K562 (cell line): ENCODE measurements at places on chromosomes 4 and X. TPM values are rescaled to one million over a fixed set of nuclear protein-coding genes. Genes with fewer than 3 reads are reported as not detected.

GRCh38 chrX:150926304-150926703, 27.8 kb upstream of the CD99L2 start:
- H3K4me1 ChIP-seq: no peaks in the 10 kb centered on the region; the same call in 1 of the 2 replicates
- H3K27ac ChIP-seq: no peak overlapping the region
- no peak for DNase-seq
- H3K36me3 ChIP-seq: no peaks in the 10 kb centered on the region

DNA sequence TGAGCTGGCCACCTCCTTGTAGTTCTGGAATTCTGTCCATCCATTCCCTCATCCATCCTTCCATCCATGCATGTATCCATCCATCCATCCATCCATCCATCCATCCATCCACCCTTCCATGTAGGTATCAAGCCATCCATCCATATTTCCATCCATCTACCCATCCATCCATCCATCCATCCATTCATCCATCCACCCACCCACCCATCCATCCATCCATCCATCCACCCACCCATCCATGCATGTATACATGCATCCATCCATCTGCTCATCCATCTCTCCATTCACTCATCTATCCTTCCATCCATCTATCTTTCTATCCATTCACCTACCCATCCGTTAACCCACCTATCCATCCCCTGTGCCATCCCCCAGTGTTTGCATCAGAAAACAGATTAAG, 153.6 kb upstream of the STX18 start:
- H3K4me1 ChIP-seq: no peaks in the 10 kb centered on the region
- no peak for DNase-seq
- no peaks in the 10 kb centered on the region for H3K36me3 ChIP-seq
- H3K4me3 ChIP-seq: no peak overlapping the region
- no peak overlapping the region for H3K27ac ChIP-seq
- peaks cover 20% of the 10 kb centered on the region for H3K27me3 ChIP-seq

DNA sequence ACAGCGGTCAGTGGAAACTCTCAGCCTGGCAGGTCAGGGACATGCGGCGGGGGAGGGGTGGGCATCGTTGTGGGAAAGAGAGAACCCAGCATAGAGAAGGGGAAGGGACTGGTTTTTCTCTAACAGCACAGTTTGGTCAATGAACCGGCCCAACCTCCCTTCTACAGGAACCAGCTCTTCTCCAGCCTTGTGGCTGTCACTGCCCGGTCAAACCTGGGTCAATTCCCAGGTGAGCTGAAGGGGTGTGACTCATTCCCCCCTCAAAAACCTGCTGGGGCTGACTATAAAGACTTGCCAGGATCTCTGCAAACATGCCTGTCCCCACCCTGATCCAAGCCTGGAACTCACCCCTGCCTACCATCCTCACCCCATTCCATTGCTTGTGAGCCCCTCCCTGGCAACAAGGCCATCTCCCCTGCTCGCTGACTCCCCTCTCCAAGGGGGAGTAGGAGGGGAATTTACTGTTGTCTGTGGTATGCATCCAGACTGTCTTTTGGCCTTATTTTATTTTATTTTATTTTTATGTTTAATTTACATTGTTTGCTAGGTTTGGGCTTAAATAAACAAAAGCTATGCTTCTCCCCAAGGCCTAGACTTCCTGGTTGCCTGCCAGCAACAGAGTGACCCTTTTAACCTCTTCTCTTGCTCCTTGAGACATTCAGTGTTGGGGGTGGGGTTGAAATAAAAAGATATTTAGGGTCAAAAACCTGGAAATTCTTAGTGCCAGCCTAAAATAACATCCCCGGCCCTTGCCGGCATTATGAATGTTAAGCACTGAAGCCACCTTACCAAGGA, 49.6 kb downstream of the TSC22D3 start:
- no peaks in the 10 kb centered on the region for H3K27me3 ChIP-seq
- no peak overlapping the region for H3K27ac ChIP-seq
- H3K4me3 ChIP-seq: no peak overlapping the region
- H3K4me1 ChIP-seq: peaks cover 44% of the 10 kb centered on the region

- H3K27me3 ChIP-seq: peaks cover 10% of the 10 kb centered on the region; the same call in 2 of the 3 replicates
- H3K36me3 ChIP-seq: no peaks in the 10 kb centered on the region
- H3K4me1 ChIP-seq: peaks cover 13% of the 10 kb centered on the region
- no peak overlapping the region for H3K4me3 ChIP-seq
- no peak for DNase-seq
Measured at GRCh38 chr4:48015216-48015615, 1.3 kb downstream of the CNGA1 start.

DNA sequence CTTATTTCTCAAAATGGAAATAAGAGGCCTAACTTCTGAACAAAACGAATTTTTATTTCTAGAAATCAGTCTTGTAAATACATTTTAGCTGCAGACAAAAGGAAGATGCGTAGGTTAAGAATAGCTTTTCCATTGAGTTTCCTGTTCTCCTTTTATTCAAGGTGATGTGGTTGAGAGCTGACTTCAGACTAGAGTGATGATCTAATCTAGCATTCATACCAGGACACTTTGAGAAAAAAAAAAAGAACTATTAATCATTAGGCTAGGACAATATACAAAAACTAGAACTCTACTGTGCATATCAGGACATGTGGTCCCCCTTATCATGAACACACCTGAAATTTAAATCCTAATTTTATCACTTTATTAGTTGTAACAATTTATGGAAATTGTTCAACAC, 884.5 kb upstream of the EPHA5 start:
- H3K27ac ChIP-seq: no peak overlapping the region
- no peaks in the 10 kb centered on the region for H3K36me3 ChIP-seq
- H3K4me1 ChIP-seq: no peaks in the 10 kb centered on the region
- no peaks in the 10 kb centered on the region for H3K27me3 ChIP-seq
- DNase-seq: no peak
- H3K4me3 ChIP-seq: no peak overlapping the region

DNA sequence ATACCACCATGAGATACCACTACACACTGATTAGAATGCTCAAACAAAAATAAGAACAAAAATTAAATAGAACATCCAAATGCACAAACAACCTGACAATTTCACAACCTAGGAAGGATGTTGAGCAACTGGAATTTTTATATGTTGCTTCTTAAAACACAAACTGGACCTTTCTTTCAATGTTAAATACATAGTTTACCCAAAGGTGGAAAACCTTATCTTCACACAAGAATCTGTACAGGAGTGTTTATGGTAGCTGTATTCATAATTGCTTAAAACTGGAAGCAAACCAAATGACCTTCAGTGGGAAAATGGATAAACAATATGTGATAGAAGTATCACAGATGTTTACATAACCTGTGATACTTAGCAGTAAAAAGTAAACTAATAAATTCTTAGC, 573.8 kb downstream of the MAGEB5 start:
- H3K27ac ChIP-seq: no peak overlapping the region
- H3K4me1 ChIP-seq: no peaks in the 10 kb centered on the region
- no peaks in the 10 kb centered on the region for H3K36me3 ChIP-seq
- DNase-seq: no peak
- no peaks in the 10 kb centered on the region for H3K27me3 ChIP-seq

- H3K4me3 ChIP-seq: no peak overlapping the region
- DNase-seq: no peak
- no peaks in the 10 kb centered on the region for H3K4me1 ChIP-seq
- H3K36me3 ChIP-seq: no peaks in the 10 kb centered on the region
- no peaks in the 10 kb centered on the region for H3K27me3 ChIP-seq
Measured at GRCh38 chr4:14602206-14602605, 400.1 kb upstream of the CPEB2 start.

DNA sequence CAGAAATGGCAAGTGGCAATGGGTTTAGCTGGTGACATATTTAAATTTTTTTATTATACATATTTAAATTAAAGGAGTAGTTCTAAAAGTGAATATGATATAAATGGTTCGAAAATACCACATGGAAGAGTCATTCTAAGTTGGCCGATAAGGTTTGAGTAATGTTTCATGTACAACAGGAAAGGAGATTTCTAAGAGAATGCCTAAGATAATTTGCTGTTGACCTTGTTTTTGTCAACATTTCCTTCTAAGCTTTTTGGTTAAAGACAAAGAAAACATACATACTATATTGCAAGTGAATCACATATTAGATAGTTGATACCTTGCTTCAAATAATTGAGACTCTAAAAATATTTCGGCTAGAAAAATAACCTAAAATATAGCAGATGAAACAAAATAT, 526.6 kb upstream of the SLIT2 start:
- no peak overlapping the region for H3K4me3 ChIP-seq
- H3K27me3 ChIP-seq: no peaks in the 10 kb centered on the region
- no peak for DNase-seq
- H3K36me3 ChIP-seq: no peaks in the 10 kb centered on the region
- H3K4me1 ChIP-seq: no peaks in the 10 kb centered on the region

- no peak for DNase-seq
- no peak overlapping the region for H3K4me3 ChIP-seq
- peaks cover 4% of the 10 kb centered on the region; the same call in 1 of the 2 replicates for H3K27me3 ChIP-seq
- no peak overlapping the region for H3K27ac ChIP-seq
- H3K36me3 ChIP-seq: no peaks in the 10 kb centered on the region
- H3K4me1 ChIP-seq: no peaks in the 10 kb centered on the region
Measured at GRCh38 chr4:15799701-15800100, 21.6 kb downstream of the CD38 start.

DNA sequence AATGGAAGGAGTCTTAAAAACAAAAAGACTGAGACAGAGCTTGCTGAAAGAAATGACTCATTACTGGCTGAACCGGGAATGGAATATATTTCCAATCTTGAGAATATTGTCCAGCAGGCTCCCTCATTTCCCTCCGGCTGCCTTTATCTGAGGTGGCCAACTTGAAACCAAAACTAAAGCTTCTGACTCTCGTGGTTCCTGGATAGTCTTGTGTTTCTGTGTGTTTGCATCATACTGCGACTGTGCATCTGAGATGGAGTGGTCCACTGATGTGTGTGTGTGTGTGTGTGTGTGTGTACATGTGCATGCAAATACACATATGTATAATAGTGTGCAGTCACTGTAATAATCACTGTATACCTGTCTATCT, 145.6 kb upstream of the SCML1 start:
- H3K4me1 ChIP-seq: no peaks in the 10 kb centered on the region
- H3K4me3 ChIP-seq: no peak overlapping the region
- H3K27me3 ChIP-seq: no peaks in the 10 kb centered on the region
- H3K27ac ChIP-seq: no peak overlapping the region

- no peaks in the 10 kb centered on the region for H3K27me3 ChIP-seq
- no peaks in the 10 kb centered on the region for H3K4me1 ChIP-seq
- H3K4me3 ChIP-seq: no peak overlapping the region
- H3K27ac ChIP-seq: no peak overlapping the region
- H3K36me3 ChIP-seq: no peaks in the 10 kb centered on the region
Measured at GRCh38 chr4:144347121-144347520, 206.6 kb upstream of the GYPA start.

- H3K27ac ChIP-seq: no peak overlapping the region
- no peaks in the 10 kb centered on the region for H3K4me1 ChIP-seq
- no peaks in the 10 kb centered on the region for H3K36me3 ChIP-seq
- H3K4me3 ChIP-seq: no peak overlapping the region
- no peak for DNase-seq
- H3K27me3 ChIP-seq: no peaks in the 10 kb centered on the region
Measured at GRCh38 chrX:110965409-110966090, 130.4 kb upstream of the PAK3 start.

DNA sequence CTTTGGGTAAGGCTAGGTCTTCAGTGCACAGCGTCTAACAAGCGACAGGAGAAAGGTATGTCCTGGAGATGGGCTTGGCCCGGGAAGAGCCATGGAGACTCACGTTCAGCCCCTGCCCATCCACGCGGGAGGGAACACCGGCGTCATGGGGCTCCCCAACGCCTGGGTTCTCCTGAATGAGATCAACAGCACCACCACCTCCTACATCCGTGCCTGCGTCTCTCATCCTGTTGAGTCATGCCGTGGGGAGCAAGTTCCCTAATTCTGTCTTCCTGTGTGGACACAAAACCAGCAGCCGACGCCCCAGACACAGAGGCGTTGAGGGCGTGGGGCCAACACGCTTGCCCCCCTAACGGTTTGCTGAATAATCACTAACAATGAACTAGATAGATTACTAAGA, 20.1 kb upstream of the IL3RA start:
- H3K4me1 ChIP-seq: no peaks in the 10 kb centered on the region
- H3K4me3 ChIP-seq: no peak overlapping the region
- no peak overlapping the region for H3K27ac ChIP-seq
- DNase-seq: no peak
- H3K27me3 ChIP-seq: no peaks in the 10 kb centered on the region
- H3K36me3 ChIP-seq: no peaks in the 10 kb centered on the region

GRCh38 chrX:8729811-8730210, 2.1 kb downstream of the ANOS1 start:
- no peak for DNase-seq
- no peak overlapping the region for H3K27ac ChIP-seq
- no peak overlapping the region for H3K4me3 ChIP-seq
- H3K4me1 ChIP-seq: no peaks in the 10 kb centered on the region
- no peaks in the 10 kb centered on the region for H3K27me3 ChIP-seq

DNA sequence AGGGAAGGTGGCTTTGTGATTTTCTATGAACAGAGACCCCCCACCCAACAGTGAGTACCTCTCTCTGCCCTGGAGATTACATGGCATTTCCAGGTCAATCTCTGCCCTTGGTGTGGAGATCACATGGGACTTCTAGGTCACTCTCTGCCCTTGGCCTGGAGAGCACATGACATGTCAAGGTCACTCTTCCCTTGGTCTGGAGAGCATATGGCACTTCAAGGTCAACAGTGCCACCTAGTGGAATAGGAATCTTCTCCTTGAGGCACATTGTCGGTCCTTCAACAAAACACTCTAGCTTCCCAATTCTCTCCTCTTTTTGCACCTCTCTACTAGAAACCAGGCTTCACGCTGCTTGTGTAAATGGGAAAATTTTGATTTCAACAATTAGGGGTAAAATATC, 66.2 kb upstream of the TACR3 start:
- H3K27me3 ChIP-seq: no peaks in the 10 kb centered on the region
- DNase-seq: peak; percentile 12
- H3K36me3 ChIP-seq: no peaks in the 10 kb centered on the region
- no peak overlapping the region for H3K4me3 ChIP-seq
- no peaks in the 10 kb centered on the region for H3K4me1 ChIP-seq

DNA sequence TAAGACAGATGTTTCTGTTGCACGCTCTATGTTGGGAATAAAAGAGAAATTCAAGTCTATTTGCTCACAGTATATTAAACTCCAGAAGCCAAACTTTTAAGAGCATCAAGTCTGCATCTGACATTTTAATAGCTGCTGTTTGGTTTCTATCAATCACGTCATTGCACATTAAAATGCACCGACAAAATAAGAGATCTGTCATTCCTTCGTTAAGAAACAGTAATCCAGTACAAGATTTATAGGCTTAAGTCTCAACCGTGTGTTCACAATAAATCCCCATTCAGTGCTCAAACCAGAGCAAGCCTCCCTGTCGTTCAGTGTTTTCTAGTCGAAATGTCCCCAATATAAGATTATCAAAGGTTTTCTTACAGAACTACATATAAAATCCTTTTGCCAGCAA, 89.0 kb upstream of the BMPR1B start:
- no peaks in the 10 kb centered on the region for H3K4me1 ChIP-seq
- DNase-seq: no peak
- peaks cover 2% of the 10 kb centered on the region; the same call in 1 of the 3 replicates for H3K36me3 ChIP-seq
- H3K27me3 ChIP-seq: no peaks in the 10 kb centered on the region
- no peak overlapping the region for H3K4me3 ChIP-seq

- no peaks in the 10 kb centered on the region for H3K36me3 ChIP-seq
- H3K4me1 ChIP-seq: no peaks in the 10 kb centered on the region
- no peak for DNase-seq
- H3K27ac ChIP-seq: no peak overlapping the region
Measured at GRCh38 chr4:93659629-93660028, 168.9 kb upstream of the ATOH1 start.

Gene RIPPLY1
- total RNA-seq: not detected in 2 replicates

Gene SORBS2
- total RNA-seq: 0.29 and 1.1 TPM in 2 replicates

Gene DUSP21
- 0.85 and 1.3 TPM in 2 replicates for total RNA-seq

Gene FATE1
- not detected in 2 replicates for total RNA-seq

Gene SYN1
- 0.24 and 0.38 TPM in 2 replicates for total RNA-seq
